ENCODE measurements at places on chromosomes 7 and 10.

DNA sequence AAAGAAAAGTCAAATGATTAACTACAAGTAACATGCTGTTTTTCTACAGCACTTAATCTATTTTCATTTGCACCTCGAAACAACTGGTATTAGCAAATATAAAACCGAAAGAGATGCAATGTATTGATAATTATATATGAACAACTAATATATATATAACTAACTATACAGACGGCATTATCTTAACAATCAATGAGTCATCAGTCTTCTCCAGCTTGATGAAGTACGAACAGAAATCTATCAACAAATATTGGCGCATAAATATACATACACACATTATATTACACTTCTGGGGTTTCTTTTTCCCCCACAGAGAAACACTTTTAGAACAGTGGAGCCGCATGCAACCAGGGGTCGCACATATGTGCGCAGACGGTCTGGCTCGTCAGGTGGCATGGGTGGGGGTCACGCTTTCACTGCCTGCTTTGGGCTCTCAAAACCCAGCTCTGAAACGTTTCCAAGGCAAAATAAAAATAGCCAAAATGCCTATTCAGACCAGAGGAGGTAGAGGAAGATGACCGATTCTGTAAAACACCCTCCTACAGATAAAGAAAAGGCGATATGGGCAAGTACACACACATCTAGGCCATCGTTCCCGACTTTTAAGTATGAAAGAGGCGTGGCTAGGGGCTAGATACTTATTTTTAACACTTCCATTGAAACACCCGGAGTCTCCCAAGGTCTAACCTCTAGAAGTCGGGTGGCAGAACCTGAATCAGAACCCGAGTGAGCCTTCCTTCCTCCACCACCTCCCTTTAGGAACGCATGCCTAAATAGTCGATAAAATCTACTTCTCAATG lies 1.7 kb downstream of the ARHGAP12 start:
- no peak for DNase-seq

- DNase-seq, result no peak
These were observed 23.7 kb upstream of the LRRN3 start for GRCh38 chr7:111067251-111067650.

DNA sequence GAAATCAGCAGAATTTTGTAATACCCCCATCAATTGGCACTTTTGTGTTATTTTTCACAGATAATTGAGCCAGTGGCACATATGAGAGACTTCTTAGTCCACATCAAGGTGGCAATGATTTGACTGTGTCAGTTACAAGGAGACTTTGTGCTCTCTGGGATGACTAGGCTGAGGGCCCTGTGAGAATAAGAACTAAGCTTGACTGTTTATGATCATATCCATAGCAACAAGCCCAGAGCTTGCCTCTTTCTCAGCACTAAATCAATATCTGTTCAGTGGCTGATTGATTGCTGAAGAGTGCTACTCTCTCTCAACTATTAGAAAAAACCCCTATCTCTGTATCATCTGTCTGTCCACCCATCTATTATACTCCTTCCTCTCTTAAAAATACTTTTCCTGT lies 185.3 kb upstream of the PLPP4 start:
- DNase-seq, result no peak

DNA sequence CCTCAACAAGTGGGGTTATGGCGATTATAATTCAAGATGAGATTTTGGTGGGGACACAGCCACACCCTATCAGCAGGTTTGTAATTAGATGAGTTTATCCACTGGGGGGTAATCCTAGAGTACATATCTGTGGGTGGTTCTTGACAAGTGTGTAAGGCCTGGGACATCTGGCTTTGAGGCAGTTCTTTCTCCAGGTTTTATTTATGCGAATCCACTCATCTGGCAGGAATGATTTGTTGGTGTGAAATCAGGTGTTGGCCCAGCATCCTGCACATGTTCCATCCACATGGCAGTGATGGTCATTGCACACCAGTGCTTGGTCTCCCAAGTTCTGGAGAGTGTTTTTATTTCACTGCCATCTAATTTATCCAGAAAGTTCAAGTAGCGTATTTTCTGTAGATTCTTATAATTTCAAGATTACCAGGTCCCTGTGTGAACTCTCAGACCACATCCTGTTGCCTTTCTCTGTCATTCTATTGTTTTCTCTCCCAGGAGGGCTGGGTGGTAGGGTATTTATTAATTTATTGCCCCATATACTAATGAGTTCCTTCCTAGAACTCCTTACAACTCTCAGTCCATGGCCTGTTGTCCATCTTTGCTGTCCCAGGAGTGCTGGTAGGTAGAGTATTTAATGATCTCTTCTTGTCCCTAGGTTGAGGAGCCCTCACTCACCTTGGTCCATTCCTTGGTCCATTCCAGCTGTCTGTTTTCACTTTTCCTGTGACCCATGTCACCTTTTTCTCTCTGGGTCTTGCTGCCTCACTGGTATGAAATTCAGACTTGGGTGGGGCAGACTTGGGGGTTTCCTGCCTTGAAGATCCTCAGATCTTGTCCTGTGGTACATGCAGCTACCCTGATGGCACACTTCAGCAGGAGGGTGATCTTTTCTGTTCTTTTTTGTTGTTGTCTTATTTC lies 10.4 kb downstream of the RALA start:
- DNase-seq, result no peak
